ENCODE measurements at places on chromosomes 2 and 18.

- no peak for DNase-seq
Measured at GRCh38 chr18:47915229-47915628, 15.2 kb downstream of the SMAD2 start.

GRCh38 chr2:40448476-40449079 is 3.3 kb downstream of the SLC8A1 start:
- no peak for DNase-seq

- no peak for DNase-seq
Measured at GRCh38 chr2:10989151-10989550, 77.4 kb downstream of the KCNF1 start.

DNA sequence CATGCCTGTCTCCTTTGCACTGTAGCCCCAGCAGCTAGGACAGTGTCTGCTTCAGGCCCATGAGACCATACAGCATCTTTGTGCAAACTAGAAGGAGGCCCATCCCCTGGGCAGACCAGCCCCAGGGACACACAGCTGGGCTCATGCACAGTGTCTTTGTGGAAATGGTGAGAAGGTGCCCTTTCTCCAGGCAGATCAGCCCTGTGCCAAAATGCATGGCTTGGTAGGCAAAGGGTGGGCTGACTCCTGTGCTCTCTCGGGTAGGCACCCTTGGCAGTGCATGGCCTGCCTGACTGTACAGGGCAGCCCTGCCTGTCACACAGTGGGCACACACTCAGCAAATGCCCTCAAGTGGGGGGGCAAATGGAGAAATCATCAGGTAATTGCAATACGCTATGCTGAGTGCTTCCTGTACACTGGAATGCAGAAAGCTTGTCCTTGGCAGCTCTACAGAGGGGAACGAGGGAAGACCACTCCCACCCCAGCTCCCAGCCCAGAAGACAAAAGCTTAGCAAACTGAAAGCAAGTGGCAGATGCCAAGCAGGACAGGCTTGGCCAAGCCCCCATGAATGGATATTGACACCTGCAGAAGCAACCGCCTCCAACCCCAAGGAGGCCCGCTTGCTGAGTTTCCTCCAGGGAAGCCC is 21.6 kb downstream of the TNS1 start:
- DNase-seq, result no peak

DNA sequence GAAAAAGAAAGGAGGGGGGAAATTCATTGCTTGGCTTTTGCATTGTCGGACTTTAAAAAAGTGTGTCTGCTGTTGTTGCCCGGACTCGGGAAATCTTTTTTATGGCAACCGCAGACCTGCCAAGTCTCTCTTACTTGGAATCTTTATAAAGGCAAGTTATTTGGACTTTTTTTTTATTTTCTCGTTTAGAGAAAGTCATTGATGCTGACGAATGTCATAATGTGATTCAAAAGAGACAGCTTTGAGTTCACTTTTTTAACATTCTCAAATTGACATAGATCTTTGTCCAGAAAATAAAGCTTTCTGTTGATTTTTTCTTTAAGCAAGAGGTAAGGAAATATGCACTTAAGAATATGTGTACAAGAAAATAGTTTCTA is 651 bp upstream of the ZNF521 start:
- no peak for DNase-seq

DNA sequence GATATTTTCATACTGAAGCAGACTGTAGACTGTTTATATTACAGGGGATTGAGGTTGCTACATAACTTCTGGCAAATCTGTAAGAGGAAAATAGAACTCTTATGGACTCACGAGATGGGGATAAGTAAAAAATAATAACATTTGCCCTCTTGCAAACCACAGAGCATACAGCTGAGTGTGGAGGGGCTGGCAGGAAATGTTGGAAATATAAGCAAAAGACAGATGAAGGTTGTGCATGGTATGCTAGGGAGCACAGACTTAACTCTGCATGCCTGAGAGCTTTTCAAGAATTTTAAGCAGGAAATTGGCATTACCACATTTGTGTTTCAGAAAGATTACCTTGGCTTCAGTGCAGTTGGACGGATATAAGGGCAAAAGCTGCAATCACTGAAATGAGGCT is 411.1 kb downstream of the RAD51AP2 start:
- no peak for DNase-seq

- no peak for DNase-seq
Measured at GRCh38 chr2:23537991-23538390, 153.0 kb downstream of the KLHL29 start.

Data from NCI-H1436 treated with DMSO at 0.1 percent for 48 hours (cell line).